Stimulated activated CD4-positive, alpha-beta T cell treated with anti-CD3 and anti-CD28 coated beads, Interleukin-12 subunit alpha, Interleukin-12 subunit beta, amount 100 ng/mL, for 4 hours (primary cell): ENCODE measurements at places on chromosomes 1 and 21.
A peak's percentile ranks its signal among the peaks of the same experiment; 100 is the strongest.

- no peak for DNase-seq
Observed at GRCh38 chr1:81208441-81208840, 592.3 kb upstream of the ADGRL2 start.

DNA sequence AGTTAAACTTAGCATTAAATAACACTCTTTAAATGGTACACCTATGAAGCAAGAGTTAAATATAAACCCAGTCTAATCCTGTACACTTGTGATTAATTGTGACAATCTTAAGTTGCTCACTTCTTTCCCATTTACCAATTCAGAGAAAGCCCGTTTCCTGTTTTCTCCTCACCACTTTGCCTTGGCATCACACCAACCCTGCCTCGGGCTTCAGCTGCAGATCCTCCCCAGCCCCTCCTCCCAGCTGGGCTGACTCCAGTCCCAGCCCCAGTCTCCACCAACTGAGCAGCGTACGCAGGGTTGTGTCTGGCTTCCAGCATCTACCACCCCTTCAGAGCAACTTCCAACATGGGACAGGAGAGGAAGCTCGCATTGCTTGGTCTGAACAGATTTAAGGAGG, 4.1 kb downstream of the PYCR2 start:
- no peak for DNase-seq

DNA sequence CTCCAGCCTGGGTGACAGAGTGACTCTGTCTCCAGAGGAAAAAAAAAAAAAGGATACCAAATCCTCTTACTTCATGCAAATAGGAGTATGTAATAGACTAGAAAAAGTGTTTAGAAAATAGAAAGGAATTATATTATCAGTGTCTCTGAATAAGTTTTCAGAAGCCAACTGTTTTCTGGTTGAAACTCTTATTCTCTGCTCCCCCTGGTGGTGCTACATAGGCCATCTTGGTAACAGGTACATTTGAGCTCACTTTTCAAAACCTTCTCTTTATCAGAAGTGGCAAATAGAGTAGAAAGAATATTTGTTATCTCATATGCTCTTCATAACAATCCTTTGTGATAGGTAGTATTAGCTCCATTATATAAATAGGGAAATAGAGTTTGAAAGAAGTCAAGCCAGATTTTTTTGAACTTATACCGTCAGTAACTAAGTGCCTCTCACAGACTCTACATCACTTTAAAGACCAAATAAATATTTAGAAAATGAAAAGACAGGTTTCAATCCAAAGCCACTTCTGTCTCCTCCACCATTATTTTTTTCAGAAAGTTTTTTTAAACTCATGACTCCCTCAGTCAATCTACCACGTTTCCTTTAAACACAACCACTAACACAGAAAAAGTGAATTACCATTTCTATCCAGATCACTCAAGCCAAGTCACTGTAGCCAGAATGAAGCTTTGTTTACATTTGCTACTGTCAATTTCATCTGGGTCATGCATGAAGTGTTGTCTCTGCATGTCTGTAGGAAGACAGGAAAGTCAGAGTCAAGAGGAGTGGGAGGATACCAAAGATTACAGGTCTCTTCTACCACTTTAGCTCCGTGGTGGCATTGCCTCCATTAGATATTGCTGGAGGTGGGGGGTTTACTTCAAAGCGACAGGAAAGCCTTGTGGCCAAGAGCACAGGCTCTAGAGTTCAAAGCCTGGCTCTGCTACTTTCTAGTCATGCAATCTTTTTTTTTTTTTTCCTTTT, 45.6 kb downstream of the IL23R start:
- no peak for DNase-seq

DNA sequence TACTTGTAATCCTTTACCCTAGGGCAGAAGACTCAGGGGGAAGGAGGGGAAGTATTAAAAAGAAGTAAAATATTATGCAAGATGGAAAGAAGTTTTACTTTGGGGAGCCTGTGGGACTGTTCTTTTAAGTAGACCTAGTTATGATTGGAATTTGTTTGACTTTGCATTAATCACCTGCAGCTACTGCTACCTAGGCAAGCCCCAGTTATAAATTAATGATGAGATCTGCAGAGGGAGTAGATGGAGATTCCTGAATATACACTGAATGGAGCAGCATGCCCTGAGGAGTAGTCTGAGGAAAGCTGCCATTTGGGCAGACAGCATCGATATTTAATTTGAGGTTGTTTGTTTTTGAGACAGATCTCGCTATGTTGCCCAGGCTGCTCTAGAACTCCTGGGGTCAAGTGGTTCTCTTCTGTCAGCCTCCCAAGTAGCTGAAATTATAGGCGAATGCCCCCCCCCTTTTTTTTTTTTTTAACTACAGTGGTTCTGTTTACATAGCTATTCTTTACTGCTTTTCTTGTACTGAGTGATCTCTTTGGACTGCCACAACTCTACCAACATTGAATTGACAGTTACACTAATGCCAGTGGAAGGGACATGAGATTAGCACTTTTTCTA, 81.4 kb upstream of the SERTAD4 start:
- no peak for DNase-seq

- no peak for DNase-seq
Observed at GRCh38 chr1:99407018-99407417, 142.7 kb downstream of the PLPPR4 start.

GRCh38 chr1:108841703-108842102, 15.2 kb downstream of the AKNAD1 start:
- DNase-seq, result no peak

GRCh38 chr1:23756676-23757075, 13.4 kb downstream of the ELOA start:
- DNase-seq, result no peak

- DNase-seq, result no peak
Observed at GRCh38 chr1:232142403-232143314, 487.3 kb downstream of the SIPA1L2 start.

GRCh38 chr1:199723250-199723956, 304.1 kb upstream of the NR5A2 start:
- DNase-seq, result no peak

DNA sequence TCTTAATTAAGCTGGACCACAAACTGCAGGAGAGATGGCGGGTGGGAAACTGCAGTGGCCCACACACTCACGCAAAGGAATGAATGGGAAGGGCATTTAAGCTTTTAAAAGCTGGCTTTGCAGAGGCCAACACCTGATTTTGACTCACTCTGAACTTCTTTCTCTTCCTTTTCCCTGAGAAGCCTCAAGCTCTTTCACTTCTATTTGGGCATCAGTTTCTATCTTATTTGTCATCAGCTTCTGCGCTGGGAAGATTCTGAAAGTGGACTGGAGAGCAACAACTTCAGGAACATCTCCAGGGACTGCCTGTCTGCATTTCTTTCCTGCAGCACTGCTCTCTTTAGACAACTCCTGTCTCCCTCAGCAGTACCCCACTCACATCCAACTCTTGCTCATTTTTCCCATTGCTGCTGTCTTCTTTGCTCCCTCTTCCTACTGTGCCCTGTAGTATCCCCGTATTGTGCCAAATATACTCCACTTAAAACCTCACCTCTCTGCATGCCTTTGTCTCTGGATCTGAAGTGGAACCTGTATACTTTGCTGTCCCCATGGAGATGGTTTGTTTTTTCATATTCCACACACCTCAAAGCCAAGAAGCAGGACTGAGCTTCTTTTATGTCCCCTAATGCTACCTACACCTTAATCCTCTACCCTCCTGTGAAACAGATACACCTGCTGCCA, 143.3 kb upstream of the JUN start:
- no peak for DNase-seq

GRCh38 chr1:234775477-234776246, 165.7 kb upstream of the IRF2BP2 start:
- DNase-seq, result no peak

DNA sequence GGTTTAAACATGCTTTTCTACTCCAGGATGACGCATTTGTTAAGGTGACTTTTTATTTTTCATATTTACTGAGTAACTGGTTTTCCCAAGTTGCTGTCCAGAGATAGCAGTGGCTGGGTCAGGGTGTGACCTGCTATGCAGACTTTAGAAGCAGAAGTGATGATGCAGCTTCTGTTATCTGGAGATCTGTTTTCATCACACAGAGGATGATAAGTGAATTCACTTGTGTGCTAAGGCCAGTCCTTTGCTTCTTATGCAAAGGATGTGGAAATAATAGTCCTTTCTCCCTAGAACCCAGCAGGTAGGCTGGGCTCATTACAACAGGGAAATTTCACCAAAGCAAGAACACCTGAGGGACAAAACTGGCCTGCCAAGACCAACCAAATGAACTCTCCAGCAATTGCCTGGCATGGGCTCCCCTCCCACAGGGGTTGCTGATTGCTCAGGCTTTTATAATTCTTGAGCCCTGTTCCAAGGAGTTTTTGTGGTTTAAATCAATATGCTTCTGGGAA, 97.8 kb upstream of the LPGAT1 start:
- no peak for DNase-seq

GRCh38 chr1:146036965-146037646, 15.6 kb upstream of the HJV start:
- DNase-seq, result peak; percentile 80

DNA sequence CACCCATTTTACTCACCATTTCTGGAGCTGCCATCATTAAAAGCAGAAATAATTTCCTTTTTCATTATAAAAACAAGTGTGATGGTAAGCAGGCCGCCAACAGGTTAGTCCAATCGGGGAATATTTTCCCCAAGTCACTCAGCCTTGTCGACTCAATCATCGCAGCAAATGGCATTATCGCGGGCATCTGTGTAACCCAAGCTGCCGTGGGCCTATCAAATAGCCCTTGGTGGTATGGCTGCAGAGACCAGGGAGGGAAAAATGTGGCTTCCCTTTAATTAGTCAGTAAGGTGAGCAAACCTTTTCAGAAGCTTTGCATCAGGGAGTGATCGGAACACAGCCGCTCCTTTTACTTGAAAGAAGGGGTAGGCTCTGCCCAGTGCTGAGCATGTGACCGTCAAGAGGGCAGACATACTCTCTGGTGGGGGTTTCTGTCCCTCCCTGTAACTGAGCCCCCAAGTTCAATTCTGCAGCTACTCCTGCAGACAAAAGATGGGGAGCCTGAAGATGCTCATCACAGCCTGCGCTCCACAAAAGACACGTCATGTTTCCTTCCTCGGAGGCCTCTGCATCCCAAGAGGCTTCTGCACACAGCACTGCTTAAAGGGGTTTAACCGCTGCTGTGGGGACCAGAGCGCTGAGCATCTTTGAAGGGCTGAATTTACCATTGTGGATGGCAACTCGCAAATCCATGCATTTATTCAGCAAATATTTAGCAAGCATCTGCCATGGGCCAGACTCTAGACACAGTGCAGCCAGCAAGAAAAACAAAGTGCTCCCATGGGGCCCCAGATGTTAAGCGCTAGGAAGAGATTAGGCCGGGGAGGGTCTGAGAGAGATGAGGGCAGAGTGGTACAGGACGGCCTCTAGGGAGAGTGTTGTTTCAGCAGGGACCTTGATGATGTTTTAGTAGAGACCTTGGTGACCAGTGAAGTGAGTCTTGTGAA, 1.2 kb upstream of the TMPRSS3 start:
- no peak for DNase-seq

DNA sequence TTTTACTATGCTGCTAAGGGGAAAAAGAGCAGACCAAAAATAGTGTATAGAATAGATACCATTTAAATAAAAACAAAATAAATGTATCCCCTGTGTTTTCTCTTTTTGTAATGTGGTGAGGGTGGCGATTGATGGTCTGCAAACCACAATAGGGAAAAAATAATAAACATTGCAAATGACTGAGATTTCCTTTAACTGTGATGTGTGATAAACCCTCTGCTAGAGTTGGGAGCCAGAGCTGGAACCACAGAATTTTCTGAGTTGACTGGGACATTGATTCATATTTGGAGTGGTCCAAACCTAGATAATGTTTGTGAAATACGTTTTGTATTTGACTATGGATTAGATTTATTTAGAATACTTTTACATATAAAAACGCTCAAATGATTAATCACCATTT, 70.6 kb upstream of the PTGFR start:
- DNase-seq, result no peak

GRCh38 chr1:89069951-89070350, 4.9 kb upstream of the GBP1 start:
- no peak for DNase-seq

DNA sequence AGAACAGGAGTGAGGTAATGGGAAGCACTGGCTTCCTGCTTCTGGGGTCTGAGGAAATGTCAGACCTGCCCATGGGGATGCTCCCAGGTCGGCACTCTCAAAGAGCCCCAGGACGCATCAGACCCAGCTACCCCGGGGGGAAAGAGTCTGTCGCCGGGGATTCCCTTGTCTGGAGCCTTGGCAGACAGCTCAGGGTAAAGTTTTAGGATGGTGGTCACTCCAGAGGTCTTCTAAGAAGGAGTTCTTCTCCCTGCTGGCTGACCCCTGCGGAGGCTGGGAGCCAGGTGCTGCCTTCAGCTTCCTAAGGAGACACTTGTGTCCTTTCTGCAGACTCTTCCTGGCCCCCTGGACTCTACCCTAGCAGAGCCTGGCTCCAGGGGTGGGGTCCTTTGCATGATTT, 61.9 kb upstream of the PSEN2 start:
- DNase-seq, result no peak

DNA sequence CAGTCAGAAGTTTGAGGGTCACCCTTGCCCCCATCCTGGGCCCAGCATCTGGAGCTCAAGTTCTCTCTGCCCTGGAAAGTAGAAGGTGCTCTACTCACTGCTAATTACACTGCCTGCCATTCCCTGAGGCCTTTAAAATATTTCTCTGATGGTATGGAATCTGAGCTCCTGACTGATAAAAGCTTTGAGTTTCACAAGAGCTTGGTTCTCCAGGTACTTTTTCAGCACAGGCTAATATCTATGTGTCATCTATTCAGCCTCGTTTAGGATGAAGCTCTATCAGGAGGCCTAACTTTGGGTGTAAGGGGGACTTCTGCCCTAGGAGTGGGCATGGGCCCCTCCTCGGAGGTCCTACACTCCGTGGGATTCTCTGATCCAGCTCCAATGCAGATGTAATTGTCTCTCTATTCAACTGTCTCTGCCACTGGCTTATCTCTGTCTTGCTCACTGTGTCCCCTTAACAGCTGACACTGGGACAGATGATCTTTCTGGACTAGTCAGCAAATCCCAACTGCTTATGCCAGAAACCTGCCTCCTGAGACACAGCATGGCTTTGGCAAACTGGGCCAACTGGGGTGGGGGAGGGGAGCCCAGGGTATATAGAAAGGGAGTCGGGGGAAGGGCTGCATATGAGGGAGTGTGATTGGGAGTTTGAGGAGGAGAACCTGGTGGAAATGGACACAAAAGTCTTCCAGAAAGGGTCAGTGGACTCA, 104.2 kb upstream of the GADD45A start:
- DNase-seq, result no peak

GRCh38 chr1:27872059-27872801, at the start of gene THEMIS2:
Gene THEMIS2 (plus strand): TSS chr1:27872544. CDS start chr1:27872572, 28 bp downstream.
- peak; percentile 83 for DNase-seq

GRCh38 chr1:234842726-234843641, 233.0 kb upstream of the IRF2BP2 start:
- peak; percentile 72 for DNase-seq

- no peak for DNase-seq
Observed at GRCh38 chr1:235709018-235709417, 59.4 kb upstream of the GNG4 start.

- DNase-seq, result no peak
Observed at GRCh38 chr1:11796036-11796828, 9.5 kb downstream of the MTHFR start.

- DNase-seq, result no peak
Observed at GRCh38 chr1:87786861-87787545, 458.3 kb downstream of the LMO4 start.

GRCh38 chr1:38559446-38560165, 300.0 kb downstream of the RRAGC start:
- DNase-seq, result peak; percentile 61
